Stimulated activated CD4-positive, alpha-beta T cell treated with anti-CD3 and anti-CD28 coated beads, Interleukin-4, amount 100 ng/mL, for 1 hour (primary cell): ENCODE measurements at places on chromosomes 12 and 14.

DNA sequence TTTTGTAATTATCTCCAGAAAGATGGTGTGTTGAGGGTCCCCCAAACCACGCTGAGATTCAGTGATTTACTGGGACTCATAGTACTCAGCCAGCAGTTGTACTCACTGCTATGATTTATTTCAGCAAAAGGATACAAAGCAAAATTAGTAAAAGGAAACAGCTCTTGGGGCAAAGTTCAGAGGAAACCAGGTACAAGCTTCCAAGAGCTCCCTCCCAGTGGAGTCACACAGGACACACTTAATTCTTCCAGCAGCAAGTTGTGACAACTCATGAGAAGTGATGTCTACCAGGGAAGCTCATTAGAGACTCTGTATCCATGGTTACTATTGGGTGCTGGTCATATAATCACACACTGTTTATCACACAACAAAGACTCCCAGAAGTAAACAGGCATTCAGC, 38.7 kb downstream of the TTC8 start:
- DNase-seq = no peak

DNA sequence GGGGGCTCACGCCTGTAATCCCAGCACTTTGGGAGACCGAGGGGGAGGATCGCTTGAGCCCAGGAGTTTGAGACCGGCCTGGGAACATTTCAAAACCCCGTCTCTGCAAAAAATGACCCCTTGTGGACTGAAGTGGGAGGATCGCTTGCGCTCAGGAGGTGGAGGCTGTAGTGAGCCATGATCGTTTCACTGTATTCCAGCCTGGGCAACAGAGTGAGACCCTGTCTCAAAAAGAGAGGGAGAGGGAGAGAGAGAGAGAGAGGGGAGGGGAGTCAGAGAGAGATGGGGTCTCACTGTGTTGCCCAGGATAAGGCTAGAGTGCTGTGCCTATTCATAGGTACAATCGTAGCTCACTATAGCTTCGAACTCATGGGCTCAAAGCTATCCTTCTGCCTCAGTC, 2.8 kb downstream of the FGD4 start:
- no peak for DNase-seq

DNA sequence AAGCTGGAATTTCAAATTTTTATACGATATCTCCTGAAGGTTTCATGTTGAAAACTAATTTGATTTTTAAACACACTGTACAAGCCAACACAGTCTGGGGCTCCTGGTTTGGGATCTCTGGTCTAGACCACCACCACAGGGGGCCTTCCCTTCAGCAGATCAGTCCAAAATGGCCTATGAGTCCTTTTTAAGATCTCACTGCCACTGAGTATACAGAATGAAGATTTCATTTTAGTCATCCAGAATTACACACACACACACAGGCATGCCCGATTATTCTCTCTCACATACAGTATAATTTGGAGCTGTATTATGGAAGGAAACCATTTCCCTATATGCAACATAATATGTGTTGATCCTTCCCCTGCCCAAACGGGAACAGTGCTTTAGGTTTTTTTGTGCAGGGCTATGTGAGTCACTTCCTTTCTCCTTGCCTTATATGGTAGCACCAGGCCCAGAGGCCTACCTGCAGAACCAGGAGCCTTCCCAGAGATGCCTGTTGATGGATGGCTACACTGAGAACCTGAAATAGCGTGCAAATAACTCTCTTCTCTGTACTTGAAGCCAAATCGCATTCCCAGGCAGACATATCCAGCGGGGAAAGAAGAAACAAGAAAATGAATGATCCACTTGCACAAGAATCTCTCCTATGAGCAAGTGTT, 28.1 kb upstream of the WNK1 start:
- DNase-seq = no peak

DNA sequence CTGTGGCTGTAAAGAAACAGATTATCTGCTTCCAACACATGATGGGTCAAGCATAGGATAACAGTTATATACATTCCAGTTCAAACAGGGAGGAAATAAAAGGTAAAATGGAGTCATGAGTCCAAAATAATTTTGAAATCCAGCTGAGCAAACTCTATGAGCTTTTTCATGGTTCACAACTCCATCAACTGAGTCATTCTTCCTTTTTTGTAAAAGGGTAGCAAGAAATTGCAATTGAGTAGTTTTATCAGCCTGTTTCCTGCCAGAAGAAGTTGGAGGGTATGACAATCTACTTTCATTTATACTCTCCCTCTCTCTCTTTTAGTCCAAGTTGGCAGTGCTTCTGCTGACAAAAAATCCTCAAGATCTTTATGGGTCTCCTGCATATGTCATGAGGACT, 95.6 kb downstream of the CPNE8 start:
- no peak for DNase-seq

GRCh38 chr12:12510551-12510950, 52.1 kb downstream of the DUSP16 start:
- DNase-seq = no peak

GRCh38 chr12:6059860-6060565, 64.5 kb downstream of the VWF start:
- DNase-seq = no peak

DNA sequence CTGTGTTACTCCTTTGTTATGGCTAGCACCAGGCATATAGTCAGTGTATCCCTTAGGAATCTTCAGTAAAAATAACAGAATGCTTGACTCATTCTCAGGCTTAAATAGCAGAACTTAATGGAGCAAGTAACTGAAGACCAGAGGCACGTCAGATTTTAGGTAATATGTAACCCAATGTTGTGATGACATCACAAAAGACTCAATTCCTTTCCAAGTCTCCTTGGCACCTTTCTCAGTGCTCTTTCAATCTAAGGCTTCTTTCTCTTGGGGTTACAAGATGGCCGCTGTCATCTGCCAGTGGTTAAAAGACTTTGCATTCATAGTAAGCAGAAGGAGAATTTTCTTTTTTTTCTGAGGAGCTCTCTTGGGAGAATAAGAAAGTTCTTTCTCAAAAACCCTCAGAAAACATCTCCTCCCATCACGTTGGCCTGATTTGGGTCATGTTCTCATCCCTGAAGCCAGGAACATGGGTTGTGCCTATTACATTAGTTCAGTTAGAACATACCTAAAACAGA, 33.4 kb upstream of the DCN start:
- no peak for DNase-seq

- no peak for DNase-seq
Observed at GRCh38 chr14:73286598-73286997, 49.3 kb downstream of the PAPLN start.

DNA sequence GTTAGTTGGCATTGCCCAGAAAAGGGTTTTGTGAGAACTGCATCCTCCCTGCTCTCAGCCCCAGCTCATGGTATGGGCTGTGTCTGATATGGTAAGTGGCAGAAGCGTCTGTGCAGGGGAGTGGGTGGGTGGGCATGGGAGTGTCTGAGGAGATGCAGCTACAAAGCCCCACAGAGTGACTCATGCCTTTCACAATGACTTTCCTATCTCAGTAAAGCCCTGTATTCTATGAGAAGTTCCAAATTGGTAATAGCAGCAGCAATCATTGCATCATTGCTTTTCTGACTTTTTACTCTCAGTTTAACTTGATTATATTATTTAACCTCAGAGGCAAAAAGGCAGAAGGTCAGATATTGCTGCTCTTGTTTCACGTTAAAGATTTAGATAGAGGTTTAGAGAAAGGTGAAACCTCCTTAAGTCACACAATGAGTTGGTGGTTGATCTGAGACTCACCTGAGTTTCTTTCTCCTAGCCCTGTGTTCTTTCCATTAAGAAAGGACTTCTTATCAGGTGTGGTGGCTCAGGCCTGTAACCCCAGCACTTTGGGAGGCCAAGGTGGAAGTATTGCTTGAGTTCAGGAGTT, 171.7 kb downstream of the SLC5A8 start:
- no peak for DNase-seq

GRCh38 chr14:99231850-99232713, 39.9 kb downstream of the BCL11B start:
- DNase-seq = no peak

DNA sequence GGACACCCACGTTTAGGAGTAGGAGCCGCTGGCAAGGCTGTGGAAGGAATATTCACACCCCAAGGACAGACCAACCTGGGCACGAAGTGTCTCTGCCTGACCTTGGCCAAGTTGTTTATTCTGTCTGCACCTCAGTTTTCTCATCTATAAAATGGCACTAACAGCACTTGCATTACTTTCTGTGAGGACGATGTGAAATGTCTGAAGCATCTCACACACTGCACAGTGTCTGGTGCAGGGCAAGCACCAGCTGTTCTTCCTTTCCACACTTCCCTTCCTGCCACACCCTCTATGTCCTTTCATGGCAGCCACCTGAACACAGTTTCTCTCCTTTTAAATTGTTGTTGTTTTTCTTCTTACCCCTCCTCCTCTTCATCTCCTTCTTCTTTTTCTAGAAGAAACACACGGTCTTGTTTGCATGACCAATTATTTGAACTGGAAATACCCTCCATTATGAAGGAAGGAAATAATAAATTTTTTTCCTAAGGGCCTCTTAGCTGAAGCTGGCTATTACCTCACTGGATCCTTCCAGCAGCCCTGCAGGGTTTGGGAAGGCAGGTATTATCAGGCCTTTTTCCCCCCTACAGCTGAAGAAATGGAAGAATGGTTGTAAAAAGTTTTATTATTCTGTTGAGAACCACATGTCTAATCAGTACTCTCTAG, 42.9 kb upstream of the ATP23 start:
- DNase-seq = no peak
